ENCODE measurements at places on chromosomes 7 and 10.

- no peak for DNase-seq
These were observed 145.1 kb upstream of the PCBD1 start for GRCh38 chr10:71033396-71033980.

DNA sequence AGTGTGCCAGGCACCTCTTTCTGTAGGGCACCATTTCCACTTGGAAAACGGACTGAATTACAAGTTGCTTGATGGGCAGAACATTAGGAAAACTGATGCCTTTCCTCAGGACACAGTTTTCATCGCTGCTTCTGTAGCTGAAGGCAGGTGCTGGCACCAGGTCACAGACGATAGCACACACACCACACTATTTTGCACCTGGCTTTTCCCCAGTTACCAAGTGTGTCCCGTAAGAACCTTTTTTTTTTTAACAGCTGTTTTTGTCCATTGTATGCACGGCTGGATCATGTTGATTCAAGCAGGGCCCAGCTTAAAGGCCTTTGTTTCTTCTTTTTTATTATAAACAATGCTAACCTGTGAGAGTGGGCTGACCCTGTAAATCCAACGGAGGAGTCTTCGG, 1.3 kb upstream of the GET4 start:
- no peak for DNase-seq

DNA sequence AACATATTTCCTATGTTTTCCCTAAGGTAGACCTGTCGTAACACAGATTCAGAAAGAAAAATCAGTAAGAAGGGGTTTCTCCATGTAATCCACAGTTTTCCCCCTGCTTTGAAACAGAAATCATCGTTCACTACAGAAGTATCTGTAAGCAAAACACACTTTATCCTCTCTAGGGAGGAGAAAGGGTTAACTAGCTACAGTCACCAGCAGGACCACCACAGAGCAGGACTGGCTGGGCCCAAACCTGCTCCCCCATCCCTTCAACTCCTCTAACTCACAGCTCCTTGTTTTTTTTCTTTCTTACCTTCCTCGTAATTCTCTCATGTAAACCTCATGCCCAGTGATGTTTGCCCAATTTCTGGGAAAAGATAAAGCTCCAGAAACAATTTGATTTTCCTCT, 167.7 kb downstream of the RAPGEF5 start:
- DNase-seq, result no peak

- no peak for DNase-seq
These were observed 5.1 kb downstream of the NPVF start for GRCh38 chr7:25223206-25223605.

Measured in activated T-helper 9 cell treated with anti-CD3 and anti-CD28 coated beads, Interleukin-2, amount 50 U/mL, for 16 hours (primary cell).